ENCODE measurements at places on chromosomes 3 and 15.

GRCh38 chr15:87129916-87130315, 1050.2 kb downstream of the AGBL1 start:
- DNase-seq, result no peak

DNA sequence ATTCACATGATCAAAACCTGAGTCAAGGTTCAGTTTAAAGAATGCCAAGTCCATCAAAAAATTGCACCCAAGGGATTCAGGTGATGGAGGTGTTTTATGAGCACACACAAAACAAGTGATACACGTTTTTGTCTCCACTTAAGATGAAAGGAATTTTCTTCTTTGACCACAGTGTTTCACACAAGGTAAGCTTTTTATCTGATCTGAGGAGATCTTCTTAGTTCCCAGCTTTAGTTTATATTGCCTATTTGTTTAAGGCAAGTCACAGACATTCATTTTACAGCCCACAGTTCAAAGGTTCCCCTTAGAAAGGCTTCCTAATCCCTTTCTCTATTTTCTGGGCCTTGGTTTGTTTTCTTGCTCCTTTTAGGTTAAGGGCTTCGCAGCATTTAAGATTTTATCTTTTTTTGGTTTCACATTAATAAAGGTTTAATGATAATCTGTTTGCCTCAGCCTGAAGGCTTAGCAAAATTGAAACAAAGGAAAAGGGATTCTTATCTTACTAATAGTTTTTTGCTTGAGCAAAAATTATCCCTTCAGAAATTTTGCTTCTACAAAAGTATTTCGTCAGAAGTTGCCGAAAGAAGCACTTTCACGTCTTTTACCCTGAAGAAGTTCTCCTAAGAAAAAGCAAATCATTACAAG, 420.5 kb upstream of the NAALADL2 start:
- no peak for DNase-seq

- DNase-seq, result no peak
These were observed 626.1 kb downstream of the SQOR start for GRCh38 chr15:46260937-46261336.

DNA sequence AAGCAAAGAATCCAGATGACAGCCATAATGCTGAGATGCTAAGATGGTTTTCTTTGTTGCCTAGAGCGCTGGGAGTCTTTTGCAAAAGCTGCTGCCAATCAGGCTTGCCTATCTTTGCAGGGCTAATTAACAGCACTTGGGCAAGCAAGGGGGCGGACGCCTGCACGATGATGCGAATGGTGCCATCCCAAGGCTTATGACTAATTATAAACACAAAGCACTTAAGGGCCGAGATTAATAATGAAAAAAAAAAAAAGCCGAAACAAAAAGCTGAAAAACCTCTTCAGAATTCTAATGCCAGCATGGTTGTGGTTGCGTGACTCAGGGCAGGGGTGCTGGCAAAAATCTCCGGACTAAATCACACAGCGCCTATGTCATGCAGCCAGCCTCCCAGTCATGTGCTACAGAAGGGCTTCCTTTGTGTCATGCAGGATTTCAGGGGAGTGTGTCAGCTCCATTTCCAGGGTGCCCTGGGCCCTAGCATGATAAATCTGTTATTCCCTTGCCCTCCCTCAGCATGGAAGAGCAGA, 185.0 kb upstream of the ANKRD28 start:
- DNase-seq, result no peak

DNA sequence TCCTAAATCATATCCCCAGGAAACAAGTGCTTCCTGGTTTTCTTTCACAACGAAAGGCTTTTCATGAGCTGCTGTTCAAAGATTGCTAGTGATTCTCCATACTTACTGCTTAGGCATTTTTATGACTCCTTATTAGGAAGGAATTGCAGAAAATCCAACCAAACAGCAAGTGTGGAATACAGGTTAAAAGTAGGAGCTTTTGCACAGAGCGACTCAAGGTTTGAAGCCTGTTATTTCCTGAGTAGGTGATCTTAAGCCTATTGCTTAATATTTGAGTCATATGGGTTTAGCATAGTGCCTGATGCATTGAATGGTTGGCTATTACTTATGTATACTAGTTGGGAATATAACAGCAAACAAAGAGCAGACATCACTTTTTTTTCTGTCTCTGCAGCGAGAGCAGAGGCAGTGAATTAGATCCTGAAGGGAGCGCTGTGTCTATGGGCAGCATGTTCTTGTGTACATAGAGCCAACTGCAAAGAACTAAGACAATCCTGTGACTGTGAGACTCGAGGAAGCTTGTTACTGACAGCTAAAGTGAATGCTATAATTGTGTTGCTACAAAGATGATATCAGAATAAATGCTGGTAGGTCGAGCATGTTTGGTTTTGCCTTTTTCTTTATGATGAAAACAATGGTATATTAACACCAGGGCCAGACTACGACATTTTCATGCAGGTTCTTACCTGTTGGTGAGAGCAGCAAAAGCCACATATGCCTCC, 6.3 kb downstream of the TM4SF1 start:
- no peak for DNase-seq

DNA sequence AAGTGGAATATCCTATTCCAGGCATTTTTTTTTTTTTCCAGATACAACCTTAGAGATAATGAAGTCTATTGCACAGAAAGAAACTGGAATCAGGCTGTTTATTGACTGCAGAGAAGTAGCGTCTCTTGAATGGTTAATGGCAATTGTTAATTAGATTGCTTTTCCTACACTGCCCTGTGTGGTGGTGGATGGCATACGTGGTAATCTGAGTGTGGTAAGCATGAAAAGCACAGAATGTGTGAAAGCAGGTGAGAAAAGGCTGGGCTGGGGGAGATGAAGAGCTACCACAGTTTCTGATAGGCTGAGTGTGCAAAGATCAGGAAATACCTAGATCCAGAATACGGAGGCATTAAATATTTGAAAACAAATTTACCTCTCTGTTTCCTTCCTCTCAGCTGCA, 486.3 kb upstream of the TBL1XR1 start:
- no peak for DNase-seq

DNA sequence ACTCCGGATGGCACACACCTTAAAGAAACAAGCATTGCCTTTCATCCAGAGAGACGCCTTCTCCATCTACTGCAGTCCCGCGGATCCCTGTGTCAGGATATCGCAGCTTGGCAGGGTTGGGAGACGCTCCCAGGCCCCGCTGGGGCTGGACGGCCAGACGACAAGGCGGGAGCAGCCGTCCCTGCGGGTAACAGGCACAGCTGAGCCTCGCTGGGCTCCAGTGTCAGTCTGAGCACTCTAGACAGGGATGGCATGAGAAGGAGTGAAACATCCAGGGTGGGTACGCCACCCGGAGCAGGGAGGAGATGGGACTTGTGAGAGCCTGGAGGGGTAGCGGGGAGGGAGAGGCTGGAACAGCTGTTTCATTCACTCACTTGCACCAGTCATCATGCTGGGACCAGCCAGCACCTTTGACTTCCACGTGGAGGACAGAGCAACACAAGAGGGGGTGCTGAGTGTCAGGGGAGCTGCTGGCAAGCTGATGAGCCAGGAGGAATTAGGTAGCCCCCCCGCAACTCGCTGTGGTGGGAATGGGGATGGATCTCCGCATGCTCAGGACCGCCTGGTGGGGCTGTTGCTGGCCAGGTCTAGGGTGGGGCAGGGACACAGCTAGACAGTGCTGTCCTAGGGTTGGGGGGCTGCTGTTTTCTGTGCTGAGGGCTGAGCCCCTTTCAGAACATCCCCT, 31.6 kb upstream of the SNRPA1 start:
- no peak for DNase-seq

DNA sequence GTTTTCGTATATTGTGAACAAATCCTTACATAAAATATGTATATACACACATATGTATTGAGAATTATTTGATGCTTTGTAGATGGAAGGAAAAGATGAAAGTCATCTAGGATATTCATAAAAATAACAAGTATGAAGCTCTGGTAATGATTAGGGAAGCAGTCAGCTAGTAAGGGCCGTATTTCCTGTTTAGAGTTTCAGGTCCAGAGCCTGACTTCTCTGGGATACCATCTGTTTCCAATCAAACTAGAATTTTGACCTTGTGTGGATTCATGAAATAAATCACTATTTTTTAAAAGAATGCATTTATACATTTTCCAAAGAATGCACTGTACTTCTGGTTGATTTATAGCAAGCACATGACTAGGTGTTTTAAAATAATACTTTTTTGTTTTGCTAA, 156.1 kb upstream of the CGNL1 start:
- no peak for DNase-seq

GRCh38 chr3:107837895-107838612, 252.8 kb downstream of the CD47 start:
- DNase-seq, result no peak

DNA sequence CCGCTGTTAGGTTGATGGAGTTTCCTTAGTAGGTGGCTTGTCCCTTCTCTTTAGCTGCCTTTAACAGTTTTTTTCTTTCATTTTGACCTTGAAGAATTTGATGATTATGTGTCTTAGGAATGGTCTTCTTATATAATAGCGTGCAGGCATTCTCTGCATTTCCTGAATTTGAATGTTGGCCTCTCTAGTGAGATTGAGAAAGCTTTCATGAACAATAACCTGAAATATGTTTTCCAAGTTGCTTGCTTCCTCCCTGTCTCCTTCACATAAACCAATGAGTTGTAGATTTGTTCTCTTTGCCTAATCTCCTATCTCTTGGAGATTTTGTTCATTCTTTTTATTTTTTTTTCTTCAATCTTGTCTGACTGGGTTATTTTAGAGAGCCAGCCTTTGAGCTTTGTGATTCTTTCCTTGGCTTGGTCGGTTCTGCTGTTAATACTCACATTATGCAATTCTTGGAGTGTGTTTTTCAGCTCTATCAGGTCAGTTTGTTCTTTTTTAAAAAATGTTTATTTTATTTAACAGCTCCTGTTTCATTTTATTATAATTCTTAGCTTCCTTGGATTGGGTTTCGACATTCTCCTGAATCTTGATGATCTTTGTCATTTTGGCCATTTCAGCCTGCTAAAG, 627.9 kb downstream of the SI start:
- no peak for DNase-seq

DNA sequence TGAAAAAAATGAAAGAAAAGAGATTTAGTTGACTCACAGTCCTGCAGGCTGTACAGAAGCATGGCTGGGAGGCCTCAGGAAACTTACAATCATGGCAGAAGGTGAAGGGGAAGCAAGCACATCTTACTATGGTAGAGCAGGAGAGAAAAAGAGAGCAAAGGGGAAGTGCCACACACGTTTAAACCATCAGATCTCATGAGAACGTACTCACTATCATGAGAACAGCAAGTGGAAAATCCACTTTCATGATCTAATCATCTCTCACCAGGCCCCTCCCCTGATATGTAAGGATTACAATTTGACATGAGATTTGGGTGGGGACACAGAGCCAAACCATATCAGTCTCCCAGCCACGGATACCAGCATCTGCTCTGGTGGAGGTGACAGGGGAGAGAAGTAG, 50.8 kb upstream of the CPOX start:
- no peak for DNase-seq

DNA sequence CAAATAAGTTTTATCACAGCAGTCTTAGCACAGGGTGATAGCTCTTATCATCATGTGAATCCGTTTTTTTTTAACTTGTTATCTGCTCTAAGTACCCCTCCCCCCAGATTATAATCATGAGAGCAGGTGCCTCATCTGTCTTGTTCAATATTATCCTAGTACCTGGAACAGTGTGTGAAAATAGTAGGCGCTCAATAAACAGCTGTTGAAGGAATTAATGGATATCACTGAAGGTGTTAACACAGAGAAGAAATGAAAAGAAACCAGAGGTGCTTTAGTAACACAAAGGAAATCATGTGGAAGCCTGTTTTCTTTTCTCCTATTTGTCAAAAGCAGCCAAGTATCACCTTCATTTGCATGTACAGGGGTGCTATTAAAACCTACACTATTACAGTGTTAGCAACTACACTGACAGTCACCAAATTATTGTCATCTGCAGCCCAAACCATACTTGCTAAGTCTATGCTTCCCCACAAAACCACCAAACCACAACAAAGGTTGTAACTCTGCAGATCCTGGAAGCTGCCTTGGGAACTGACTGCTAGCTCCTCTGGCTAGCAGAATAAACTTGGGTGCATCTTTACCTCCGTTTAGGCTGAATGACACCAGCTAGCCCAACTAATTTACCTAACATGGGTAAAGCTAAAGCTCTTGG, 2.9 kb downstream of the XPC start:
- DNase-seq, result no peak

DNA sequence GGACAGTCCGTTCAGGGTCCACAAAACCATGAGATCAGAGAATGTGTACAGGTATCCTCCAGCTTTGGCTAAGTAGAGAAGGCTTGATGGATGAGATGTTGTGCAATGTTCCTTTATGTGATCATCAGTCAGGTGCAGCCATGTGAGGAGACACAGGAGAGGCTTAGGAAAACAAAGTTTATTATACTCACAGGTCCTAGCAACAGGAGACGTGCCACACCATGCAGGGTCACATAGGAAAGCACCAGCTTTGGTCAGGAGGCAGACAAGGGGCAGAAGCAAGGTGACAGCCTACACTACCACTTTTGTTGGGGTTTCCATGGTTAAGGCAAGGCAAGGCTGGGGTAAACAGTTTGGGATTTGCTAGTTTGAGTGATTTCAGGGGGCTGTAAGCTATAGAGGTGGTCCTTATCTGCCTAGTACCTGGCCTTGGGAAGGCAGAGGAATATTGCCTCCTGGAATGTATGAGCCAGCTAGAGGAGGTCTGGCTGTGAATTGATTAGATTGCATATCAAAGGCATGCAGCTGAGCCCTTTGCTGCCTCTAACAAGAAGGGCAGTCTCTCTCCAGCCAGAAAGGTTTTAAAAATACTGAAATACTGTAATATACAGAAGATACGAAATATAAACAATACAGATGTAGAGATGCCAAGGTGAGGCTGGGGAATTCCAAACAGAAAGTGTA, 248.6 kb downstream of the RYR3 start:
- DNase-seq, result no peak

DNA sequence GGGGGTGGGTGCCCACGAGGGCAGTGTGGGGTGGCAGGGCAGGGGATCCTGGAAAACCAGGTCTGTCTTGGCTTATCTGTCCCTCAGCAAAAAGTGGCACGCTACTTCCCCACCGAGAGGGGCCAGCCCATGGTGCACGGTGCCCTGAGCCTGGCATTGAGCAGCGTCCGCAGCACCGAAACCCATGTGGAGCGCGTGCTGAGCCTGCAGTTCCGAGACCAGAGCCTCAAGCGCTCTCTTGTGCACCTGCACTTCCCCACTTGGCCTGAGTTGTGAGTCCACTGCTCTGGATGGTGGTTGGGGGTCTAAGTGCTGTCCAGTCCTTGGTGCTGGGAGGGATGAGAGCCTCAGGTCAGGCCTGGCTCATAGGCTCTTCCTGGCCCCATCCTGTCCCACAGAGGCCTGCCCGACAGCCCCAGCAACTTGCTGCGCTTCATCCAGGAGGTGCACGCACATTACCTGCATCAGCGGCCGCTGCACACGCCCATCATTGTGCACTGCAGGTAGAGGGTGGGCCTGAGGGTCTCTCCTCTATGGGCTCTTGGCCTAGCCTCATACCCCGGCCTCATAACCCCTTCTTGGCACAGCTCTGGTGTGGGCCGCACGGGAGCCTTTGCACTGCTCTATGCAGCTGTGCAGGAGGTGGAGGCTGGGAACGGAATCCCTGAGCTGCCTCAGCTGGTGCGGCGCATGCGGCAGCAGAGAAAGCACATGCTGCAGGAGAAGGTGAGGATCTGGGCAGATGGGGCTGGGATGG, 31.1 kb downstream of the PTPN23 start:
- DNase-seq, result no peak

GRCh38 chr3:18189282-18190050, 235.7 kb downstream of the SATB1 start:
- no peak for DNase-seq
